NCI-H2029 treated with DMSO at 0.1 percent for 48 hours (cell line): ENCODE measurements at places on chromosomes 16 and 17.

DNA sequence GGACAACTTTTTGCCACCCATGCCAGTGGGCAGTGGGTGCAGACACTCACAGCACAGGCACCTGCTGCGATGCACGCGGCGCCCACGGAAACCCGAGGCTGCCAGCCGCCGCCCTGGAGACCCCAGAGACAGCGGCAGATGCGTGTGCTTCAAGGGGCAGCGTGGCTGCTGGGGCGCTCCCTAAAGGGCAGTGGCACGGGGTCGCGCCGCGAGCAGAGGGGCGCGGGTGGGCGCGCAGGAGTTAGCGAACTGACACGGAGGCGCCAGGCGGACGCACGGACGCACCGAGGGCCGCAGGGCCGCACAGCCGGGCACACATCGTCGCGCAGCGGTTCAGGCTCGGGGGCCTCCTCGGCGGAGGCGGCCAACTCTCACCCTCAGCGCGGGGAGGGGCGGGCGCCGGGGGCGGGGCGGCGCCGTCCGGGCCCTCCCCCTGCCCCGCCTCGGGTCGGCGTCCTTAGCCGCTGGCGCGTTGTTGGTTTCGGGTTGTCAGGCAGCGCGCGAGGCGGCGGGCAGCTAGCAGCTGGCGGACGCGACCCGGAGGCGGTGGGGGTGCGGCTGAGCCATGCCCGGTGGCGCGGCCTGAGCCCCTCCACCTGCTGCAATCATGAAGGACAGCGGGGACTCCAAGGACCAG lies at the start of gene KIF19:
Gene KIF19, plus strand, starts transcription at position 484 of the 637 bp plus-strand sequence. Its CDS starts 124 bp downstream, at position 608.
- no peak for DNase-seq

DNA sequence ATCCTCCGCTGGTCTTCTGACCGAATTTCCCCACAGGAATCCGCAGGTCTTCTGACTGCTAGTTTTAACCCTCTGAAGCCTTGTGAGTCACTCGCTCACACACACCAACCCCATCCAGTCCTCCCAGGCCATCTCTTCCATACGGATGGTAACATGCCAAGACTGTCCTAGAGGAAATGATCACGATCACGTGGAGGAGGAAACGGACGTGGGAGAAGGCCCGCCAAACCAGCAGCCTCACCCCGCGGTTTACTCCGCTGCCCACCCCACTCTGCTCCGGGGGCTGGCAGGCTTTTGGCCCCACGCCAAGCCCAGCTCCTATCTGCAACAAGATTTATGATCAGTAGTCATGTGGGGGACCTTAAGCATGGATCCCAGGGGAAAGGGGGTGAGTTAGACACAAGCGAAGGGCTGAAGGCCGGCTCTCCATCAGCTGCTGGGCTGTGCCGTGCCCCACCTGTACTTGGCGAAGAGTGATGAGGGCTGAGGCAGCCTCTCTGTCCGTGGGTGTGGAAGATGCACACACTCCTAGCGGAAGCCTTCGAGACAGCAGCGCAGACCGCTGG lies 1.5 kb upstream of the FAAP100 start:
- DNase-seq: peak; percentile 48

- DNase-seq: no peak
Observed at GRCh38 chr17:63775420-63775819, 1.4 kb downstream of the DDX42 start.

DNA sequence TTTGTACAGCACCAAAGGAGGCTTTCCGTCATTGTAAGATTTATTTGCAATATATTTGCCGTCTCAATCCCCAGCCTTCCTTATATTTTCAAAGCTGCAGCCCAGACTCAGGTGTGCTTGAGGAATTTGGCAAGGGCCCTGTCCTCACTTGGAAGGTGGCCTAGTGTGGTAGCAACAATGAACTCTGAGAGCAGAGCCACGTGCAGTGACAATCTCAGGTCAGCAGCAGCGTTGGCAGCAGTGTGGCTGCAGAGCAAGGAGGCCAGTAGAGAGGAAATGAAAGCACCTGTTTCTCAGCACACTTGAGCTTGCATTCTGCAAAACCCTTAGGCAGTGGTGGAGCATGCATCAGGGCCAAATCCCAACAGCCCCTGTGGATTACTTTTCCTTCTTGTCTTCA lies 613.5 kb downstream of the RBFOX1 start:
- DNase-seq: no peak

- no peak for DNase-seq
Observed at GRCh38 chr16:79283578-79283977, 317.0 kb downstream of the MAF start.

- DNase-seq: no peak
Observed at GRCh38 chr16:73298562-73298961, 250.6 kb upstream of the ZFHX3 start.

DNA sequence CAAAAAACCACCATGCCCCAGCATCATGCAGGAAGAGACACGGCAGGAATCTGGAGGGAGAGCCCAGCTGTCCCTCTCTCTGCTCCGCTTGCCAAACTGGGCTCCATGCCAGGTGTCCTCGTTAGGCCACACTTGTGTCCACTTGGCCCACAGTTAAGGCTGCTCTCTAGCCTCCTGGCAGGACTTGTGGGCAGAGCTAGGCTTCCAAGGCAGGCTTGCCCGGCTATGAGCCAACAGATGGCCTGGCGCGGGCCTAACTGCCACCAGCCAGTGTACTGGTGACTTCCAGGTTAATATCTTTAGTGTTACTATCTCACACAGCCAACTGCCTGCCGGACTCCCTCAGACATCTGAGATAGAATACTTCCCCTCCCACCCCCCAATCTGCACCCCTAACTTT lies 10.6 kb downstream of the ATP6V0D1 start:
- peak; percentile 28 for DNase-seq

DNA sequence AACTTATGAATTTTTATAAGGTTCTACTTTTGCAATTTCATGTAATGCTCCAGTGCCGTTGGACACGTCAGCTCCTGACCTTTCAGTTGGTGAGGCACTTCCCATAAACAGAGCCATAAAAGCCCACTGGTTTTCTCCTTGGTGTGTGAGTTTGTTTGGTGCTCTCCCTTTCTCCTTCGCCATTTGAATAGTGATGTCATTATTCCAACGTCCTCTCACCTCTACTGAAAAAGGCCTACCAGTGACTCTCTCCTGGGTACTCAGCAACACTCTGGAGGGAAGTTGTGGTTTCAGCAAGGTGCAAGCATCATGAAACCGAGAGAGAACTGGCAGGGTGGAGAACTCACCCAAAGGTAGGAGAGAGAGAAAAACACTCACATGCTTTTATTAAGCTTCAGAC lies 29.6 kb upstream of the HNF1B start:
- DNase-seq: no peak
